ENCODE measurements at places on chromosomes 6 and 20.

DNA sequence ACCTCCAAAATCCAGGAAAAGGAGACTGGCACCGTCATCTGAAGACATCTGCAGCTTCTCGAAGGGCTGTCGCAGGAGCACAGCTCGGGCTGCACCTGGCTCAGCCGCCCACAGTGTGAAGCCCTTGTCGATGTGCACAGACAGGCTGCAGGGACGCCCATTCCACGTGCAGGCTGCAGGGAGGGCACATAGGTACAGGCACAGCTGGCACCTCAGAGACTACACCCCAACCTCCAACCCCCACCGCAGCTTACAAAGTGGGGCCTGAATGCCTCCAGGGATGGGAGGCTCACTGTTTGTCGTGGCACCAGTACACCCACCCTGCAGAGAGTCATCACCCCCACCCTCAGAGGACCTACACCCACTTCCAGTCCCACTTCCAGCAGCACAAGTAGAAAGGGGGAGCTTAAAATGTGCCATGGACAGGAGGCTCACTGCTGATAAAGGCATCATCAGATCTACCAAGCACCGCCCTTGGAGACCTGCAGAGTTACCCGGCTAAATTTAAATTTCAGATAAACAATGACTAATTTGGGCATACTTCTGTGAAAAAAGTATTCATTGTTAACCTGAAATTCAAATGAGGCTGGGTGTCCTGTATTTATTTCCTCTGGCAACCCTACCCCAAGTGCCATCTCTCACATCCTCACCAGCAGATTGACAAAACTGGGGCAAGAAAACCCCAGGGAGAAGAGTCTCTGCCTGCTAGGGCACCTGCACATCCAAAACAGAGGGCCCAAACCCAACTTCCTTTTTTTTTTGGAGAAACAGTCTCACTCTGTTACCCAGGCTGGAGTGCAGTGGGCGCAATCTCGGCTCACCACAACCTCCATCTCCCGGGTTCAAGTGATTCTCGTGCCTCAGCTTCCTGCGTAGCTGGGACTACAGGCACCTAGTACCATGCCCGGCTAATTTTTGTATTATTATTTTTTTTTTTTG lies 7.7 kb upstream of the CDK5RAP1 start:
- peak; percentile 40 for DNase-seq

DNA sequence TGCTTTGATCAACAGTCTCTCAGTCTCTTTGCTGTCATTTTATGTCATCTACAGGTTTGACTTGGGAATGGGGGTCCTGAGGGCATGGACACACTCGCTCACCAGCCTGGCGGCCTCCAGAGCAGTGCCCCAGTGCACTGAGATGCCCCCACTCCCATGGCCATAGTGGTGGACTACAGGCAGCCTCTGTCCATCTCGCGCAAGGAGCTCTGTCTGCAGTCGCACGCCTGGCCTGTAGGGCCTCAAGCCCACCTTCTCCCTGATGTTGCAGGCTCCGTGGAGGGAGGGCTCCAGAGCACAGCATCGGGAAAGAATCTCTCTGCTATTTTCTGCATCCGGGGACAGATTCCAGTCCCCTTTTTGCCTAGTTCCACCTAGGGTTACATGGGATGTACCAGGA lies 22.6 kb downstream of the DDO start:
- no peak for DNase-seq

DNA sequence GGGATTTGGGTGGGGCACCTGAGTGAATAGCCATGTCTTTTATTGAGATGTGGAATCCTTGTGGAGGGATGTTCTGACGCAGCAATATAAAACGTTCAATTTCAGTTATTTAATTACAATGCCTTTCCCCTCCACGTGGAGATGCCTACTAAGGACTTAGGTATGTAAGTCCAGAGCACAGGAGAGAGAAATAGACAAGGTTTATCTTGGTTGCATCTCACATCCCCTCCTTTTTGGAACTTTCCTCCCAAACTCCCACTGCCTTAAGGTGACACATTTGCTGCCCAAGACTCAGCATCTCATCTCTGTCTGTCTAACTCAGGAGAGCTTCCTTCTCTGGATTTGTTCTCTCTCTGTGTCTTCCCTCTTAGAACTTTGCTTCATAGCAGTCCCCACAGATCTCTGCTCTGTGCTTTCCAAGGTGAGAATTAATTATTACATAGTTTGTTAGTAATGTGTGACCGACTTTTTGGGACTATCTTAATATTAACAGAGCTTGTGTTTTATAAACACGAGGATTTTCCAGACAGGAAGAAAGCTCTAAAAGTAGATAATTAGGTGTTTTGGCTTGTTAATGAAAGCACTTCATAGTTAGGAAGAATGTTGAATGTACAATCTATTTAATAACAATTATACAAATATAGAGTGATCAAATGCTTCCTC lies 52.6 kb downstream of the COL19A1 start:
- DNase-seq = no peak

- DNase-seq = no peak
Measured at GRCh38 chr6:133208183-133208755, 32.9 kb upstream of the EYA4 start.

DNA sequence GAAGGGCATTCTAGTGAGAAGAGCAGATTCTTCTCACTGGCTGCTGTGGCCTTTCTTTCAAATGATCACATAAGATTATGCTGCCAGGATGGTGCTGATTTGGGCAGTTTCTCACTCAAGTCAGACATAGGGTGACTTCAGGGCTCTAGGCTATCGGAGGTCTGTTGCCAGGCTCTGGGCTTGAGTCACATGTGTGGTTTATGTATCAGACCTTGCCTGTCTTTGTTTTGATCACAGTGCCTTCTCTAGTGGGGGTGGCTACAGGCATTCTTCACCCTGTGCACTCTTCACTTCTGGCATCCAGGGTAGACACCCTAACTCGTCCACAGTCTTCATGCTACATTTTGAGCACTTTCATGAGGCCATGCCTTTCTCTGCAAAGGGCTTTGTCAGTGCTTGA lies 823.7 kb upstream of the MAN1A1 start:
- no peak for DNase-seq

DNA sequence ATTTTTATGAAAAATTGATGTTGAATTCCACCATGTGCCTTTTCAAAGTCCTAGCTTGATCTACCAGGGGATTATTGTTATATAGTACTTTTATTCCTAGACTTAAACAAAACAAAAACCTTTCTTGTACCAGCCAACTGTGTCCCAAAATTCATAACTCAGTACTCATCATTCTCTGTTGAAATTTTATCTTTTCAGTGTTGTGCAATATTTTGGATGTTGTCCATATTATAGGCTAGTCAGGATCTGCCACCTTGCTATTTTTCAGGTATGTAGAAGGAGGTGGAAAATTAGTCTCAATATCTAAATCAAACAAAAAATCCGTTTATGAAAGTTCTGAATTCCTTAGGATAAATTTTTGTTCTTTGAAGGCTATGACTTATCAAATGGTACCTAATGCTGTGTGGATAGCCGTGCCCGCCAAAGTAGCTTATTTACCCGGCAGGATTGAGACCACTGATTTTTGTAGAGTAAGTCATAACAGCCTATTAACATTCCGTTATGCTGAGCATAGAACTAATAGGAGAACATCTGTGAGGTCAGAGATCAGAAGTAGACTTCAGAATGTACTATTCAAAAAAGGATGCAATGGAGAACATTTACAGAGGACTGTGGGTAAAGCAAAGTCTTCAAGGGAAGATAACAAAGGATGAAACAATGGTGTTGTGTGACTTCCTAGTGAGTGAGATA lies 304.7 kb downstream of the SOX4 start:
- no peak for DNase-seq

- no peak for DNase-seq
Measured at GRCh38 chr6:20180935-20181334, 31.3 kb downstream of the MBOAT1 start.

DNA sequence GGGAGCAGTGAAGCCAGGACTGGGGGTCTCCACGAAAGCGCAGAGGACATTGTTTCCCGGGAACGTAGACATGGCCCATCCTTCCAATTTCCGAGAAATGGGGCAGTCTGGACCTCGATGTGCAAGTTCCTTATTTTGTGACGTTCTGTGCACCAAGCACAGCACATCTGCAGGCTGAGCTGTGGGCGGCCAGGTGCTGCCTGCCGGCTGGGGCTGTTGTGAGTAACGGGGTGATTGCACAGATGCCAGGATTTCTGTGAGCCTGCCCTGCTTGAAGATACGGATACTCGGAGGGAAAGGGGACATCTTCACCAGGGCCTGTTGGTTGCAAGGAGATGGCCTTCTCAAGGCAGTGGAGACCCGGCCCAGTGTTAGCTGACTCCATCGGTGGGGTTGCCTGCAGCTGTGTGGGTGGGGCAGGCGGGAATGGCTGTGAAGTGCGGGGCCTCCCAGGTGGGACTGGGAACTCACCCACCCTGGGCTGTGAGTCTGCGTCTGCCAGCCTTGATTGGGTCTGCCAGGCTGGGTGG lies 27.6 kb downstream of the CDH4 start:
- no peak for DNase-seq

GRCh38 chr6:38192011-38192410 lies 372.5 kb downstream of the ZFAND3 start:
- no peak for DNase-seq
